Left renal pelvis (tissue), 4 donors: ENCODE measurements at places on chromosomes 16 and 17. TPM values are rescaled to one million over a fixed set of nuclear protein-coding genes. Genes with fewer than 3 reads are reported as not detected.

- DNase-seq, result no peak
Observed at GRCh38 chr17:78211032-78211431, 3.0 kb upstream of the BIRC5 start.

PRM2 gene
- not detected for polyA plus RNA-seq

- no peak for DNase-seq
Observed at GRCh38 chr17:67362173-67362572, 4.2 kb downstream of the PSMD12 start.

- no peak for DNase-seq
Observed at GRCh38 chr17:31561469-31562375, 170.2 kb downstream of the RAB11FIP4 start.

PAFAH1B1 gene
- polyA plus RNA-seq, result 143 TPM

GRCh38 chr17:67477687-67478086 is 100.6 kb downstream of the PITPNC1 start:
- DNase-seq, result no peak

GRCh38 chr17:7413346-7413985 is 5.8 kb downstream of the NLGN2 start:
- no peak for DNase-seq

MMP25 gene
- polyA plus RNA-seq, result 1.4 TPM

SDR42E2 gene
- polyA plus RNA-seq, result 0.18 TPM

- DNase-seq, result no peak
Observed at GRCh38 chr17:41521574-41522261, 3.0 kb upstream of the KRT15 start.

ELAC2 gene
- polyA plus RNA-seq, result 72.0 TPM
